ENCODE measurements at places on chromosomes 1 and 21.

DNA sequence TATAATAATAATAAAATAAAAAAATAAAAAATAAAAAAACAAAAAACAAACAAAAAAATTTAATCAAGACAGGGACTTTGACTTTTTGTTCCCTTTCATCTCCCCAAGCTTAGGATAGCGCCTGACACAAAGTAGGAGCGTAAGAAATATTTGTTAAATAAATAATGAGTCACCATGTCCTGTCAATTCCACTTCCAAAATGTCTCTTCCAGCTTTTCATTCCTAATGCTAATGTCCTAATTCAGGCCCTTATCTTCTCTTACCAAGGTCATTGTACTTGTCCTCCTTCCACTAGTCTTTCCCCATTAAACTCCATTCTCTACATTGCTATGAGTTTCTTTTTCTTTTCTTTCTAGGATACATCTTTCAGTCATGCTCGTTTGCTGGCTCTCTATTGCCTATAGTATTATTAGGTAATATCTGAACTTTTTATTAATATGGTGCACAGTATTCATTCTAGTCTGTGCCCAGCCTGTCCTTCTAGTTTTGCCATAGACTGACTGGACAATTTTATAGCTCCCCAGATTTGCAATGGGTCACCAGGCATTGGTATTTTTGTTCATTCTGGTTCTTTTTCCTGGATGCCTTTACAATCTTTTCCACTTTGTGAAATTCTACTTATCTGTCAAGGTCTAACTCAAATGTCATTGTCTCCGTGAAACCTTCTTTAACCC, 11.4 kb downstream of the NEXN start:
- no peak for DNase-seq

GRCh38 chr1:164623805-164624204, 64.8 kb downstream of the PBX1 start:
- DNase-seq = no peak

DNA sequence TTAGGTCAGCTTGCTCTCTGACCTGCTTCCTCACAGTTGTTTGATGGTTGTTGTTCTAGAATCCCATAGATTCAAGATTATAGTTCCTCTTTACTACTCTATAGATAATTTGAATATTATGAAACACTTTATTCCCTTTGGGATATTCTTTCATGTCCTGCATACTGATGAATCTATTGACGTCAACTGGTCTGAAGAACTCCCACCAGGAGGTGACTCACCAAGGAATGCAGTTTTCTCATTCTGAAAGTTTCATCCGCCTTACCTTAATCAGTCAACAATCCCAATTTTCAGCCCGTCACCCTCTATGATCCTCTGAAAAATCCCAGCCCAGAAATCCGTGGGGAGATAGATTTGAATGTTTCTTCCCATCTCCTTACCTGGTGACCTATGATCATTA, 834.1 kb upstream of the PRMT6 start:
- no peak for DNase-seq

DNA sequence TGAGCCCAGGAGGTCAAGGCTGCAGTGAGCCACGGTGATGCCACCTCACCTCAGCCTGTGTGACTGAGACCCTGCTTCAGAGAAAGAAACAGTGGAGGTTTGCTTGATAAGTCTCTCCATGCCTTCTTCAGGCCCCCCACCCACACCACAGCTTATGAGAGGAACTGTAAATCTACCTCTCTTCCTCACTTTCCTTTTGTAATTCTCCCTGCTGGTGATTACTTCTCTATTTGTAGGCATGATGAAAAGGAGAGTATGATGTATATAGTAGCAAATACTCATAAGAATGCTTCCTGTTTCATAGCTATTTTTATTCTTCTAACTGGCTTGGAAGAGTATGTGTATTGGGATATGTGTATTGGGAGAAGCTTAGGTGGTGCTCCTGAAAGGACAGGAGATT, 186.3 kb downstream of the VPS13D start:
- DNase-seq = no peak

DNA sequence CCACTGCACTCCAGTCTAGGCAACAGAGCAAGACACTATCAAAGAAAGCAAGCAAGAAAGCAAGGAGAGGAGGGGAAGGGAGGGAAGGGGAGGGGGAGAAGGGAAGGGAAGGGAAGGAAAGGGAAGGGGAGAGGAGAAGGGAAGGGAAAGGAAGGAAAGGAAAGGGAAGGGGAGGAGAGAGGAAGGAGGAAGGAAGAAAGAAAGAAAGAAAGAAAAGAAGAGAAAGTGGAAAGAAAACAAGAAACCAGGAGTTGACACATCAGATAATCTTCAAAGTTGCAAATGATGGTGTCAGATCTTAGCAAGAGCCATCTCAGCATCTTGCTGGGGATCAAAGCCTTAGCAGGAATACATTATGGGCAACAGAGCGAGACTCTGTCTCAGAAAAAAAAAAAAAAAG, 14.9 kb upstream of the CDA start:
- DNase-seq = no peak

- DNase-seq = no peak
Measured at GRCh38 chr1:100358210-100358609, 5.9 kb downstream of the CDC14A start.
